ENCODE measurements at places on chromosomes 7 and 10.

- no peak overlapping the region for H3K27ac ChIP-seq
- H3K27me3 ChIP-seq: peaks cover 7% of the 10 kb centered on the region
- peaks cover 18% of the 10 kb centered on the region for H3K4me1 ChIP-seq
- H3K4me3 ChIP-seq: no peak overlapping the region
- DNase-seq: no peak
Observed at GRCh38 chr10:97784200-97784810, 12.5 kb upstream of the SFRP5 start.

DNA sequence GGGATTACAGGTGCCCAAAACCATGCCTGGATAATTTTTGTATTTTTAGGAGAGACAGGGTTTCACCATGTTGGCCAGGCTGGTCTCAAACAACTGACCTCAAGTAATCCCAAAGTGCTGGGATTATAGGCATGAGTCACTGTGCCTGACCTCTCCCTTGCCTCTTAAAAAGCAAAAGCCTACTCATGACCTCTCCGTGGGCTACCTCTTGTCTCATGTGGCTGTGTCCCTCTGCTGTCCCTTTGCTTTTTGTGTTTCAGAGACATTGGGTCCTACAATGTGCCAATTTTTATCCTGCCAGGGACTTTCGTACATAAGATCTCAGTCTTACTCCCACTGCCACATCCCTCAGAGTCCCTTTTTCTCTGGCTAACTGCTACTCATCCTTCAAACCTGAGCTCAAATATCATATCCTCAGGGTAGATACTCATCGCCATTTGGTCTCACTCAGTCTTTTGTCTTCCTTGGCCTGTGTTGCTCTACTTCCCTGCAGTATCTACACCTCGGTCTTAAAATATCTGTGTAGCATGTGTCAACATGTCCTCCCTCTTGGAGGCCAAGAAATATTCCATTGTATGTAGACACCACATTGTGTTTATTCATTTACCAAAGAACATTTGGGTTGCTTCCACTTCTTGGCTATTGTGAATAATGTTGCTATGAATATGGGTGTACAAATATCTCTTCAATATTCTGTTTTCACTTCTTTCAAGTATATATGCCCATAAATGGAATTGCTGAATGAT lies 465.0 kb upstream of the KLF6 start:
- DNase-seq: no peak
- H3K27me3 ChIP-seq: no peaks in the 10 kb centered on the region
- peaks cover 10% of the 10 kb centered on the region for H3K4me1 ChIP-seq
- H3K27ac ChIP-seq: no peak overlapping the region
- no peak overlapping the region for H3K4me3 ChIP-seq

GRCh38 chr7:75928568-75928914 lies 13.6 kb downstream of the POR start:
- peak overlapping the region; percentile 74 for H3K27ac ChIP-seq
- peaks cover 3% of the 10 kb centered on the region for H3K36me3 ChIP-seq
- no peaks in the 10 kb centered on the region for H3K27me3 ChIP-seq
- no peak for DNase-seq

GRCh38 chr7:67858931-67859330 lies 862.3 kb downstream of the TYW1 start:
- no peaks in the 10 kb centered on the region for H3K4me1 ChIP-seq
- DNase-seq: no peak
- H3K36me3 ChIP-seq: no peaks in the 10 kb centered on the region
- no peaks in the 10 kb centered on the region for H3K27me3 ChIP-seq
- no peak overlapping the region for H3K27ac ChIP-seq
- no peak overlapping the region for H3K4me3 ChIP-seq

GRCh38 chr7:97145068-97145467 lies 27.6 kb downstream of the SDHAF3 start:
- H3K27ac ChIP-seq: peak overlapping the region; percentile 37
- H3K4me3 ChIP-seq: no peak overlapping the region
- DNase-seq: no peak
- H3K27me3 ChIP-seq: no peaks in the 10 kb centered on the region
- H3K36me3 ChIP-seq: peaks cover 5% of the 10 kb centered on the region

DNA sequence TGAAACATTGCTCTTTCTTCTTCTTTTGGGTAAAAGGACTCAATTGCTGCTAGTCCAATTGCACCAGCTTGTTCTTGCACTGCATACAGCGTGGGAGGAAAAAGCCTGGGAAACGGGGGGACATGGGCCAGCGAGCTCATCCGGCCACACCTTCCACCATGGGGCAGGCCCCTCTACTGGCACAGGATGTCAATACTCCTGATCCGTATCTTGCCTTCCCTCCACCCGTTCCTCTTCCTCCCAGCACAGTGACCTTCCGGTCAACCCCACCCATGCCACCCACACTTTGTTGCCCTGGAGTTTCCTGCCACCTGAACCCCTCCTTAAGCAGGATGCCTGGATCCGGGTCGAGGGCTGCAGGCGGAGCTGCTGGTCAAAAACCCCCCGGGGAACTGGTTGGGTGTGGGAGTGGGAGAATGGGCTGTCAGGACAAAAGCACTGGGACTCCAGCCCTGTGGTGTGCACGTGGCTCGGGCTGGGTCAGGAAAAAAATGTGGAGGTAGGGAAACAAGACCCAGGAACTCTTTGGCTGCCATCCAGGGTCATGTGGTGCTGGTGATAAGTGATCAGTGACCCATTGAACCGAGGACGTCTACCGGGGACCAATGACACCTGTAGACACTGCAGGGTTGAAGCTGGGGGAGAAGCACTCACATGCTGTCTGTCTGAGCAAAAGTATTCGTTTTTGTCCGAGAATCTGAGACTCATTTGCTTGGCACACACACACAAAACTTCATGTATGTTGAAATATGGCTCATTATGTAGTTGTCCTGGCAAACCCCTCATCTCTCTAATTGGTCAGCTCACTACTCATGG lies 8.1 kb downstream of the IL2RA start:
- H3K4me3 ChIP-seq: peak overlapping the region; percentile 86
- peaks cover 76% of the 10 kb centered on the region for H3K4me1 ChIP-seq
- DNase-seq: no peak
- peak overlapping the region; percentile 99 for H3K27ac ChIP-seq

DNA sequence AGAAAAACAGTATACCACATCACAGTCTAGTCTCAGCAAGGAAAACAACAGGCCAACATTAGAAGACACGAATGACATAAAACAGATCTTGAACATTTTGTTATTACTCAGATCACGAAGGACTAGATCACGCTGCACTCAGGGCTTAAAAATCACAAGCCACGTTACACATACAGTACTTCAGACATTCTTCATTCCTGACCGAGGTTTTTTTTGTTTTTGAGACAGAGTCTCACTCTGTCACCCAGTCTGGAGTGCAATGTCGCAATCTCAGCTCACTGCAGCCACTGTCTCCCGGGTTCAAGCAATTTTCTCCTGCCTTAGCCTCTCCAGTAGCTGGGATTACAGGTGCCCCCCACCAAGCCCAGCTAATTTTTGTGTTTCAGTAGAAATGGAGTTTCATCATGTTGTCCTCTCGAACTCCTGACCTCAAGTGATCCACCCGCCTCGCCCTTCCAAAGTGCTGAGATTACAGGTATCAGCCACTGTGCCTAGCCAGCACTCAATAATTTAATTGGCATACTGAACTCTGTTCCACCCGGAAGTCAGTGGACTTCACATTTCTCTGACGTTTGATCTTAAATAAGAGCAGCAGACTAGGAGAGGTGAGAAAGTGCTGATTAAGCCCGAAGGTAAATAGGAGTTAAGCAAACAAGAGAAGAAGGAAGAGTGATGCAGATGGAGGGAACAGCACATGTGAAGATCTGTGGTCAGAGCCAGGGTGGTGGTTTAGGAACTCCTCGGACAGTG lies 3.5 kb downstream of the AIMP2 start:
- H3K4me3 ChIP-seq: no peak overlapping the region
- peak overlapping the region; percentile 39 for H3K27ac ChIP-seq
- H3K27me3 ChIP-seq: no peaks in the 10 kb centered on the region
- no peak for DNase-seq
- H3K4me1 ChIP-seq: peaks cover 22% of the 10 kb centered on the region
- H3K36me3 ChIP-seq: no peaks in the 10 kb centered on the region

- H3K4me1 ChIP-seq: no peaks in the 10 kb centered on the region
- H3K27me3 ChIP-seq: peaks cover 50% of the 10 kb centered on the region
- H3K4me3 ChIP-seq: no peak overlapping the region
- no peaks in the 10 kb centered on the region for H3K36me3 ChIP-seq
Observed at GRCh38 chr7:120926943-120927346, 23.6 kb upstream of the ING3 start.

- no peak overlapping the region for H3K4me3 ChIP-seq
- no peak for DNase-seq
- H3K27me3 ChIP-seq: peaks cover 43% of the 10 kb centered on the region
- H3K36me3 ChIP-seq: no peaks in the 10 kb centered on the region
- no peak overlapping the region for H3K27ac ChIP-seq
Observed at GRCh38 chr10:127971963-127972615, 65.2 kb downstream of the PTPRE start.

DNA sequence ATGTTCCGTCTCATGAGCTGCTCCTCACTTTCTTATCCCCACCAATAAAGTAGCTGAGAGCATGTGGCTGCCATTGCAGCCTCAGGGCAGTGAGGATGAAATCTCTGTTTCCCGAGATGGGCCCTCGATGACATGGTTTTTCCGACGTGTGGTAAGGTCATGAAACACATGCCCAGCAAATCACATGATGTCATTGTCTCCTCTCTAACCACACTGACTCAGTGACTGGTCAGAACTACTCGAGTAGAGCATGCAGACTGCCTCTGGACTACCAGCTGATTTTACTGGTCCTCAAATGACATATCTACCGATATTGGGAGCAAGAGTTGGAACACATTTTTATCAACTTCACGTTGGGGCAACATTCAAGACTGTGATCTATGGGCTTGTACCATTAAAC lies 786.1 kb downstream of the CNTNAP2 start:
- no peaks in the 10 kb centered on the region for H3K27me3 ChIP-seq
- DNase-seq: no peak
- H3K4me3 ChIP-seq: no peak overlapping the region

DNA sequence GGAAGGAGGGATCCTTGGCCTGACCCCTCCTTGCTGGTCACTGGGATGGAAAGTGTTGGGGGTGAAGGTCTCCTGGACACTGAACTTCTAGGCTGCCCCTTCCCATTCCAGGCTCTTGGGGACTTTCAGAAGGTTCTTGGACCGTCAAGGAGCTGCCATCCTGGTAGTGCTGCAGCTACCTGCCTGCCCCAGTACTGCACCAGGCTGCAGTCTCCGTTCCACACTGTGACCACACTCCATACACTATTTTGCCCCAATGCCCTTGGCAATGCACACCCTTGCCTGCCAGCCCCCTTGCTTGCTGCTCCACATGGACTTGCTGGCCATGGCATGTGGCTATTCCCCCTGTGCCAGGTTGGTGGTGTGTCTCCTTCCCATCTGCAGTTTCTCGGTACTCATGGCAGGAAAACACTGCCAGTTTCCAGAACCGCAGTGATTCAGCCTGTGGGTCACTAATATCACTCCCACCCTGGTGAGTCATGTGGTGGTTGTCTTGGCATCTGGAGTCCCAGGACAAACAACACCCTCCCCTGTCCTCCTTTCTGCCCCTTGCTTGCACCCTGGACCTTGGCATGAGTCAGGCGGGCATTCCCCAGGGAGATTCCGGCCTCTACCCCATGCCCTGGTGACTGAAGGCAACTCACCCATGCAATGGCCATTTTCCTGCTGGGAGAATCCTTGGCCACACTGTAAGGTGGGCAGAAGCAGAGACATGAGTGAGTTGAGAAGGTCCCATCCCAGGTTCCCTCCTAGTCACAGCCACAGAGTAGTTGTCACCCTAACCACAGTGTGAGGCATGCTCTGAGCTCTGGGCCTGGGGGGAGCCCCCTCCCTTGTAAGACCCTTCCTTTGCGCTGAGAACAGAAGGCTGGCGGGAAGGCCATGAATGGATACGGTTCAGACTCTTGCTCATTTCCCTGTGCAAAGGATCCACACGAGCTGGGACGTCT lies 32.8 kb downstream of the GOLGA7B start:
- peaks cover 23% of the 10 kb centered on the region for H3K27me3 ChIP-seq
- DNase-seq: no peak
- no peak overlapping the region for H3K4me3 ChIP-seq

Measured in T-helper 17 cell (primary cell).